Memory B cell (primary cell): ENCODE measurements at places on chromosomes 7 and 10.

GRCh38 chr10:63261496-63261895 lies 128.4 kb downstream of the NRBF2 start:
- peaks cover 15% of the 10 kb centered on the region for H3K36me3 ChIP-seq
- peaks cover 32% of the 10 kb centered on the region for H3K4me1 ChIP-seq
- peak overlapping the region; percentile 84 for H3K27ac ChIP-seq
- H3K27me3 ChIP-seq, result no peaks in the 10 kb centered on the region
- no peak for DNase-seq
- peak overlapping the region; percentile 87 for H3K4me3 ChIP-seq

DNA sequence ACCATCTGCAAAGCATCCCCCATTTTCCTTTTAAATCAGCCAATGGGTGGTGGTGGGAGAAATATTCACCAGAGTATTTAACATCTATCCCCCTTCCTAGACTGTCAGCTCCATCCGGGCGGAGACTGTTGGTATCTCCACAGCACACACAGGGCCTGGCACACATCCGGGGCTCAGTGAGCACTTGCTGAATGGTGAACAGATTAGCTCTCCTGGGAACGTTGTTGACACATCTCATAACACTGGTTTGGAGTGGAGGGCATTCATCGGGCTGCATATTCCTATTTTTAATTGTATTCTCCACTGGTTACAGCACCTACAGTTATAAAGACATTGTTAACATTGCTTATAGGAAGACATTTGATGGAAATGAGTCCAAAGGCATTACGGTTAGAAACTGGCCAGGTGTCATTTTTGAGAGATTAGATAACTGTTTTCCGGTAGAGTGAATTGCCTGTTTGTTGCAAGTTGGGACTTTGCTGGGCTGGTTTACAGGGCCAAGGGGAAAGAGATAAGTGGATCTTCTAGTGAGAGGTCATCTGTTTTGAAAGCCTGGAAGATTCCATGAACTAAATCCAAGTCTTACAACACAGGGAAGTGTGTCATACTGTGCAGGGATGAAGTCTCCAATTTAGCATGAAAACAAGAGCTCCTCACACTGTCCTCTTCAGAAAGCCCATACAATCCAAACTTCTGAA lies 101.8 kb downstream of the EGFR start:
- peaks cover 8% of the 10 kb centered on the region for H3K27me3 ChIP-seq
- H3K4me3 ChIP-seq, result no peak overlapping the region
- H3K4me1 ChIP-seq, result no peaks in the 10 kb centered on the region
- no peak overlapping the region for H3K27ac ChIP-seq

GRCh38 chr10:110817614-110818013 lies 54.1 kb upstream of the PDCD4 start:
- H3K27me3 ChIP-seq, result no peaks in the 10 kb centered on the region
- DNase-seq, result no peak
- H3K4me1 ChIP-seq, result peaks cover 22% of the 10 kb centered on the region
- peak overlapping the region; percentile 4 for H3K27ac ChIP-seq

DNA sequence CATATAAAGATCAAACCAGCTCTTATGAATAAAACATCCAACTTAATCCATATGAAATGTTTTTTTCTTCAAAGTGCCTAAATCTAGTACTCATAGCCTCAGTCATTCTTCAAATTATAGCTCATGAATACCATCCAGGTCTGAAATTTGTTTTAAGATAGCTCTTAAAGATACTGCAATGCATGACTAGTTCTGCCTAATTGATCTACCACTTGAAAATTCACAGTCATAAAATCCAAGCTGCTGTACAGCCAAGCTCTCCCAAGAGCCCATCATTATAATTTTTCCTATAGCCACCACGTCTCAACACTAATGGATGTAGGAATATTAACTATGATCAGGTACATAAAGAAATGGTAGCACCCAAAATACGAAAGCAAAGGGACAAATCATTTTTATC lies 87.9 kb upstream of the RNF148 start:
- no peaks in the 10 kb centered on the region for H3K36me3 ChIP-seq
- H3K4me3 ChIP-seq, result no peak overlapping the region
- DNase-seq, result no peak

DNA sequence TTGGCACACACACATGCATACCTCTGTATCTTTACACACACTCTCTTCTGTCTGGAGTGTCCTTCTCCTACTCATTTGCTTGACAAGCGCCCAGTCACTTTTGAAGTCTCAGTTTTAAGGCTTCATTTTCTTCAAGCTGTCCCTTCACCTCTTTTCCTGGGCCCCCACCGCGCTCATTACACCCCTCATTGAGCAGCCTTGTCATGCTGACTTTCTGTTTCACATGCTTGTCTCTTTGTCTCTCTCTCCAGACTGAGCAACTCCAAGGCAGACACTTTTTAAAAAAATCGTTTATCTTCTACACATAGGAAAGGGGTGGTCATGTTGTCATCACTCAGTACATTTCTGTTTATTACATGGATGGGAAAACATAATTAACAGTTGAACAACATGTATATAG lies 225.2 kb upstream of the FZD1 start:
- DNase-seq, result no peak
- no peaks in the 10 kb centered on the region for H3K27me3 ChIP-seq
- no peak overlapping the region for H3K4me3 ChIP-seq

GRCh38 chr7:100476101-100476780 lies 2.8 kb downstream of the TSC22D4 start:
- H3K27me3 ChIP-seq, result no peaks in the 10 kb centered on the region
- H3K36me3 ChIP-seq, result peaks cover 12% of the 10 kb centered on the region
- H3K4me3 ChIP-seq, result peak overlapping the region; percentile 92

- no peaks in the 10 kb centered on the region for H3K36me3 ChIP-seq
- H3K4me3 ChIP-seq, result no peak overlapping the region
- H3K27ac ChIP-seq, result no peak overlapping the region
- DNase-seq, result no peak
- H3K27me3 ChIP-seq, result no peaks in the 10 kb centered on the region
Measured at GRCh38 chr7:121745856-121746255, 127.1 kb upstream of the PTPRZ1 start.

DNA sequence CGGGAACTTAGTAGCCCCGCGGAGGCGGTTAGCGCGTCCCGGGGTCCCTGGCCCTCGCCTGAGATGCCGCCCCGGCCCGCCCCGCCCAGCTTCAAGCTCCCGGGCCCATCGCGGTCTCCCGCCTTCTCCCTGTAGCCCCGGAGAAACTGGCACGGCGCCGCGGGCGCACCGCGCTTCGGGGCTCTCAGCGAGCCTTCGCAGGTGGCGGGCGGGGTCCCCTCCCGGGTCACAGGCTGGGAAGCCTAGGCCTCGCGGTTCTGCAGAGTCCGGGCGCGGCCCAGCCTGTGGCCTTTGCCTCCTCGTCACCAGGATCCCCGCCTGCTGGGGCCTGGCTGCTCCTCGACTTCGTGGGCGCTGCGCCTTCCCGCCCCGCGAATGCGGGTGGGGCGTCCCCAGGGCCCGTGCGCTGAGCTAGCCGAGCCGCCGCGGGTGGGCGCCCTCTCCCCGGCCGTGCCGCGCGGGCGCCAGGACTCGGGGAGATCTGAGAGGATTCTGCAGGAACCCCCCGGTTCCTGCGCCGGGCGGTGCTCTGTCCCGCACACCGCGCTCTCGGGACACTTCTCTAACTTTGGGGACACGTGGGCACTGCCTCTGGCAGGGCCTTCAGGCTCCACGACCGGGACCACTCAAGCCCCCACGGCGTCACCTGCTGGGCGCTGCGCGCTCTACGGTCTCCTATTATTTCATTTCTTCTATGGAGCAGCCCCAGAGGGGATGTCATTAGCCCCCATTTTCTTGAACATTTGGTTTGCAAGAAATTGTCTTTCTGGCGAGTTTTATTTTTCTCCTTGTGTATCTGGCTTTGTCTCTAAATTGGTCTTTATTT lies 682 bp upstream of the RGS10 start:
- no peaks in the 10 kb centered on the region for H3K36me3 ChIP-seq
- H3K4me3 ChIP-seq, result peak overlapping the region; percentile 91
- H3K27ac ChIP-seq, result peak overlapping the region; percentile 56
- H3K27me3 ChIP-seq, result peaks cover 8% of the 10 kb centered on the region
- peaks cover 25% of the 10 kb centered on the region for H3K4me1 ChIP-seq
- DNase-seq, result peak; percentile 67

GRCh38 chr10:132050191-132050590 lies 15.6 kb upstream of the JAKMIP3 start:
- peaks cover 5% of the 10 kb centered on the region for H3K36me3 ChIP-seq
- no peak overlapping the region for H3K27ac ChIP-seq
- no peak for DNase-seq
- no peak overlapping the region for H3K4me3 ChIP-seq

- H3K4me3 ChIP-seq, result no peak overlapping the region
- H3K36me3 ChIP-seq, result peaks cover 12% of the 10 kb centered on the region
- H3K27me3 ChIP-seq, result no peaks in the 10 kb centered on the region
- no peak for DNase-seq
- no peaks in the 10 kb centered on the region for H3K4me1 ChIP-seq
Measured at GRCh38 chr10:119947300-119947699, 54.8 kb downstream of the SEC23IP start.

- H3K27me3 ChIP-seq, result no peaks in the 10 kb centered on the region
- H3K4me1 ChIP-seq, result peaks cover 28% of the 10 kb centered on the region
- no peak overlapping the region for H3K4me3 ChIP-seq
- H3K36me3 ChIP-seq, result peaks cover 5% of the 10 kb centered on the region
- DNase-seq, result no peak
Measured at GRCh38 chr10:33125522-33126517, 167.8 kb upstream of the ITGB1 start.

DNA sequence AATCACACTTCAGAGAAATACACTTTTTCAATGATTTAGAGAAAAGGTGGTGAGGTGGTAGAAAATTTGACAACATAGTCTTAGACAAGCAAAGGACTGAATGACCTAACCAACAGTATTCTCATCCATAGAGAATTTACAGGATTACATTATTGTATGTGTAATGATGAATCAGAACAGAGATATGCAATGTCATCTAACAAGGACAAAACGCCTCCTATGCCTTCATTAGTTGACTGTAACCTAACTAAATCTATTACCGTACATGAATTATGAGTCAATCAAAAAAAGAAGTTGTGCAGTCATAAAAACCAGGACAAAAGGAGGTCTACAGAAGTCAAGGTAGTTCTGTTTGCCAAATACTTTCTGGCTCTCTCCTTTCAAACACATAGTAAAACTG lies 66.5 kb downstream of the RAB11FIP2 start:
- no peak overlapping the region for H3K27ac ChIP-seq
- H3K4me3 ChIP-seq, result no peak overlapping the region
- H3K4me1 ChIP-seq, result no peaks in the 10 kb centered on the region
- no peaks in the 10 kb centered on the region for H3K36me3 ChIP-seq
- no peak for DNase-seq

DNA sequence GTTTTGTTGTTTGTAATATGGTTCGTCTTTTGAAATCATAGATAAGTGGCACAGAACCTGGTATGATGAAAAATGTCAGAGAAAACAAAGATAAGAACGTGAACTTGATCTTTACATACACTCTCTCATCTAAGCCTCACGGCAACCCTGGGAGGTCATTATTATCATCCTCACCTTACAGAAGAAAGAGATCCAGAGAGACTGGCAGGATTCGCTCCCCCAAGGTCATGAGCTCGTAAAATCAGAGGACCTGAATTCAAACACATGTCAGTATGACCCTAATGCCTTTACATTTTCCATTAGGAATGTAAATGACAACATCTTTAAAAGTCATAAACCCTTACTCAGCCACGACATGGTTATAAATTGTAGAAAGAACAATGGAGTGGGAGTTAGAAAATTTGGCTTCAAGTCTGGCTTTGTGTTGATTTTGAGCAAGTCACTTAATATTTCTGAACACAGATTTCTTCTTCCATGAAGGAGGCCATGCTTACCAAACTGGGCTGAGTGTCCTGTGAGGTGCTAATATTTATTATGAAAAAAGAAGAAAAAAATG lies 35.9 kb downstream of the HIPK2 start:
- no peaks in the 10 kb centered on the region for H3K27me3 ChIP-seq
- peaks cover 12% of the 10 kb centered on the region for H3K36me3 ChIP-seq
- DNase-seq, result no peak
- H3K4me1 ChIP-seq, result peaks cover 38% of the 10 kb centered on the region
- H3K27ac ChIP-seq, result peak overlapping the region; percentile 12

DNA sequence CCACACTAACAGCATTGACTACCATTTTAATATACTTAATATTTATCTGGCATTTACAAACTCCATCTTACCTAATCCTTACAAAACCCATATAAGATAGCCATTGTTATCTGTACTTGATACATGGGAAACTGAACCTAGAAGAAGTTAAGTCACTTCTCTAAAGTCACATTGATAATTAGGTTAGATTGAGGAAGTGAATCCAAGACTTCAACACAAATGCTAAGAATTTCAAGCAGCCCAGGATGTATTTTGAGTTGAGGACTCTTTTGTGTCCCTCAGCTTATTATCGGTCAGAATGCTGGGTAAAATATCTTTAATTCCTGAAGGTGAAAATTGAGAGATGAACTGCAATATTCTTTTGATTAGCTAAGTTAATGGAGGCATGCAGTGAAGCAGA lies 465.5 kb downstream of the PHTF2 start:
- no peak for DNase-seq
- no peaks in the 10 kb centered on the region for H3K4me1 ChIP-seq
- peaks cover 3% of the 10 kb centered on the region for H3K27me3 ChIP-seq
- no peak overlapping the region for H3K4me3 ChIP-seq

GRCh38 chr10:115937768-115938056 lies 335.3 kb downstream of the GFRA1 start:
- H3K4me1 ChIP-seq, result no peaks in the 10 kb centered on the region
- no peaks in the 10 kb centered on the region for H3K27me3 ChIP-seq
- no peak overlapping the region for H3K27ac ChIP-seq
- DNase-seq, result no peak
- no peak overlapping the region for H3K4me3 ChIP-seq

- H3K27ac ChIP-seq, result peak overlapping the region; percentile 84
- peaks cover 11% of the 10 kb centered on the region for H3K4me1 ChIP-seq
- DNase-seq, result no peak
- H3K4me3 ChIP-seq, result no peak overlapping the region
- H3K27me3 ChIP-seq, result peaks cover 3% of the 10 kb centered on the region
Measured at GRCh38 chr7:88396295-88396947, 89.7 kb upstream of the STEAP4 start.

DNA sequence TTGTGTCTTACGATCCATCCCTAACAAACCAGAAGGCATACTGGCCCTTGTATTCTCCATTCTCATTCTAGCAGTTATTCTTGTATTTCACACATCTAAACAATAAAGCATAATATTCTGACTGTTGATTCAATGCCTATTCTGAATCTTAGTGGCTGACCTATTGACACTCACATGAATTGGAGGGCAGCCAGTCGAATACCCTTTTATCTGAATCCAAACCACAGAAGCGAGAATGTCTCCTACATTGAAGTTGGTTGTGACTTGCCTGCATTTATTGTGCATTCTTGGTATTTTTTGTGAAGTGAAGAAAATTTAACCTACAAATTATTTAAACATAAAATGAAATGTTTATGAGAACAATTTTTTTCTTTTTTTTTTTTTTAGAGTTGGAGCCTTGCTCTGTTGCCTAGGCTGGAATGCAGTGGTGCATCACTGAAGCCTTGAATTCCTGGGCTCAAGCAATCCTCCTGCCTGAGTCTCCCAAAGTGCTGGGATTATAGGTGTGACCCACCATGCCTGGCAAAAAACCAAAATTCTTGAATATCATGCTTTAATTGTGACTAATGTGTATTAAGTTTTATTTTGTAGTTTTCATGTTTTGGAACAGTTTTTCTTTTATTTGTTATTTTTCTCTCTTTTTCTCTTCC lies 22.7 kb downstream of the EXOC4 start:
- H3K27ac ChIP-seq, result no peak overlapping the region
- H3K4me3 ChIP-seq, result no peak overlapping the region
- peaks cover 41% of the 10 kb centered on the region for H3K36me3 ChIP-seq
- no peaks in the 10 kb centered on the region for H3K27me3 ChIP-seq
- DNase-seq, result no peak
